NCI-H1930 (cell line): ENCODE measurements at places on chromosomes 1 and 21.

- DNase-seq: no peak
Observed at GRCh38 chr1:241942738-241943137, 14.8 kb upstream of the BECN2 start.

GRCh38 chr1:70358921-70359564 is 4.5 kb upstream of the ANKRD13C start:
- no peak for DNase-seq

DNA sequence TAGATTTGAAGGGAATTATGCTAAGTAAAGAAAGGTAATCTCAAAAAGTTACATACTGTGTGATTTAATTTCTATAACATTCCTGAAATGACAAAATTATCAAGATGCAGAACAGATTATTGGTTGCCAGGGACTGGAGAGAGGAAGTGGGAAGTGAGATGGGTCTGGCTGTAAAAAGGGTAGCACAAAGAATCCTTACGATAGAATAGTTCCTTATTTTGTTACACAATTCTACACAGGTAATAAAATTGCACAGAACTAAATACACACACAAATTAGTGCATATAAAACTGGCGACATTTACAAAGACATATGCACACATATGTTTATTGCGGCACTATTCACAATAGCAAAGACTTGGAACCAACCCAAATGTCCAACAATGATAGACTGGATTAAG is 33.5 kb downstream of the ZNF684 start:
- no peak for DNase-seq

- DNase-seq: no peak
Observed at GRCh38 chr1:58899587-58900271, 115.9 kb upstream of the JUN start.

DNA sequence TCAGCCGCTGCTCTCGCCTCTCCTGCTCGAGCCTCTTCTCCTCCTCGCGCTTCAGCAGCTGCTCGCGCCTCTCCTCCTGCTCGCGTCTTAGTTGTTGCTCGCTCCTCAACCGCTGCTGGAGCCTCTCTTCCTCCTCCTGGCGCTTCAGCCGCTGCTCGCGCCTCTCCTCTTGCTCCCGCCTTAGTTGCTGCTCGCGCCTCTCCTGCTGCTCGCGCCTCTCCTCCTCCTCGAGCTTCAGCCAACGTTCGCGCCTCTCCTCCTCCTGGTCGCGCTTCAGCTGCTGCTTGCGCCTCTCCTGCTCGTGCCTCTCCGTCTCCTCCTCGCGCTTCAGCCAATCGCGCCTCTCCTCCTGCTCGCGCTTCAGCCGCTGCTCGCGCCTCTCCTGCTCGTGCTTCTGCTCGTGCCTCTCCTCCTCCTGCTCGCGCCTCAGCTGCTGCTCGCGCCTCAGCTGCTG is 3.7 kb downstream of the TCHH start:
- DNase-seq: peak; percentile 7

DNA sequence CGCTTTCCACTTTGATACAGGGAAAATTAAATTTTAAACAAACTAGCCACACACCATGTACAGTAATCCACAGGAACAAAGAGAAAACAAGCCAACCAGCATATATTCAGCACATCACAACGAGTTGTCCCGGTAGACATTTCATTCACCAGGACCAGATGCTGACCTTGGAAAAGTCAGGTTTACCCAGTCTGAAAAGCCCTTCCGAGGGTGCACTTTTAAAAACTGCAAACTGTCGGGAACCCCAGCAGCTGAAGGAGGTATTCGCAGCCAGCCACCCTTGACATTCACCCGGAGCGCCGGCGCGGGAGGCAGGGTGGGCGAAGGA is 1.2 kb downstream of the MCOLN3 start:
- no peak for DNase-seq

GRCh38 chr1:37828410-37829074 is 20.5 kb upstream of the YRDC start:
- DNase-seq: no peak

GRCh38 chr21:39726133-39726532 is 18.9 kb upstream of the IGSF5 start:
- DNase-seq: no peak
